ENCODE measurements at places on chromosomes 5 and 9.

DNA sequence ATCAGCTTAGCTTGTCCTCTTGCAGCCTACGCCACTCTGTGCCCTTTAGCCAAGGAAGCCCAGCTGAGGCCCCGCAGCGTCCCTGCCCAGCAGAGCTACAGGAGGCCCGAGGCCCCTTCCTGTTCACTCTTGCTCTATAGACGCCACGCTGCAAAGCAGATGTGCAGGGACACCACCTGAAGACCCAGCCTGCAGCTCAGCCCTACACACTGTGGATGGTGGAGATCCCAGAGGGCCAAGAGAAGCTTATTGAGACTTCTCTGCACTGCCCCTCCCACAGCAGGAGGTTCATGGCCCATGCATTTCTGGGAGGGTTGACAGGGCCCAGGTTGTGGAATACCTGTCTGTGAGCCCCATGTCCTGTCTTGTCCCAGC, 33.6 kb downstream of the IRF1 start:
- DNase-seq: no peak

GRCh38 chr5:91977579-91977978, 594.5 kb upstream of the ARRDC3 start:
- no peak for DNase-seq

DNA sequence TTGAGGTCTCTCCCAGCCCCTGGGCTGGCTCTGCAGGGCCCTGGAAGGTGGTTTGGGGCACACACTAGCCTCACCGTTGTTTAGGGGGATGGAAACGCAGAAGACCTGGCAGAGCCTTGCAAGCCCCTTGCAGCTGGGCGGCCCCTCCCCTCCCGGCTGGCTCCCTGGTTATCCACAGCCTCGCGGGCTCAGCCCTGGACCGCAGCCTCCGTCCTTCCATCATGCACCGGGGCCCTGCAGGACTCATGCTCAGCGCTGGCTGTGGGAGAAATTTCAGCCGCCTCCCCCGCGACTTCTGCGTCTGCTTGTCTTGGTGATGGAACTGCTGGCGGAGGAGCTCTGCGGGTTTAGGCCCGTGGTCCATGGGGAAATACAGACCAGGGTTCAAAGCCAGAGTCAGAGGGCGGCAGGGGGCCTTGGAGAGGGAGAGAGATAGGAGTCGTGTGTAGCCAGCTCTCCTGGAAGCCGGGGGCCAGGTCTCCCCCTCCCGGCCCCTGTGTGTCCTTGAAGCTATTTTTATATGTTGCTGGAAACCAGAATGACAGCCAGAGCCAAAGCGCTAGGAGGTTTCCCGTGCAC, 75.8 kb upstream of the IER5L start:
- DNase-seq: peak; percentile 28

GRCh38 chr9:95940265-95940664, 64.8 kb downstream of the ERCC6L2 start:
- DNase-seq: no peak

DNA sequence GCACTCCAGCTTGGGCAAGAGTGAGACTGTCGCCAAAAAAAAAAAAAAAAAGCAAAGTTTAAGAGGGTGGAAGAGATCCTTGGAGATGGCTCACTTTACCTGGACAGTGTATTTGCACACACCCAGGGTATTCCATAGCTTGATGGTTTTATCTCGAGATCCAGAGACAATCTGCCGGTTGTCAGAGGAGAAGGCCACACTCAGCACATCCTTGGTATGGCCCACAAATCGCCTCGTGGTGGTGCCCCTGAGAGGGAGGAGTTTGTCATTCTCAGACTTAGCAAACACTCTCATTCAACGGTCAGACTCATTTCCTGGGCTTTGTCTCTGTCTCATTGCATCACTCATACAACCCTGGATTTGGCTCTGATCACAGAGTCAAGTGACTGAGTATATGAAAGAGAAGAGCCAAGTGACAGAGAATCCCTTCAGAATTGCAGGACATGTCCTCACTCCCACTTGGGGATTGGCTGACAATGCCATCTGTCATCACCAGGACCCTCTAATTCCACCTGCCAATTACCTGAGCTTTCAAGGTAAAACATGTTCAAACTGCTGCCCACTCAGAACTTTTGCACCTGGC, 2.2 kb downstream of the RACK1 start:
- peak; percentile 77 for DNase-seq

DNA sequence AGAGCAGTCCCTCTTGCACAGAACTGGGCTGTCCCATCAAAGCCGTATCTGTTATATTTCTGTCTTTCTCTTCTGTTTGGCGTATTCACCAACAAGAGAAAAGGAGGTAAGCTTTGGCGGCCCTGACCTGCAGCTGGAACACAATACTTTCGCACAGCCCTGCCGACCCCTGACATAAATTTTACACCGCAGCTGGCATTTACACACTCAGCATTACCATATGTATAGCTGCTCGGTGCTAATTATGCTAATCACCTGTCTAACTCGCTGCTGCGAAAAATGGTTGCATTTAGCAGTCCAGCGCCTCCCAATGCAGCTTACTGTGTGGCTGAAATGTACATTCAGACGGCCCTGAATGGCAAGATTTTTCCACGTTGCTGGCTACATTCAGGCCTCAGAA, 20.8 kb downstream of the PTCH1 start:
- no peak for DNase-seq

DNA sequence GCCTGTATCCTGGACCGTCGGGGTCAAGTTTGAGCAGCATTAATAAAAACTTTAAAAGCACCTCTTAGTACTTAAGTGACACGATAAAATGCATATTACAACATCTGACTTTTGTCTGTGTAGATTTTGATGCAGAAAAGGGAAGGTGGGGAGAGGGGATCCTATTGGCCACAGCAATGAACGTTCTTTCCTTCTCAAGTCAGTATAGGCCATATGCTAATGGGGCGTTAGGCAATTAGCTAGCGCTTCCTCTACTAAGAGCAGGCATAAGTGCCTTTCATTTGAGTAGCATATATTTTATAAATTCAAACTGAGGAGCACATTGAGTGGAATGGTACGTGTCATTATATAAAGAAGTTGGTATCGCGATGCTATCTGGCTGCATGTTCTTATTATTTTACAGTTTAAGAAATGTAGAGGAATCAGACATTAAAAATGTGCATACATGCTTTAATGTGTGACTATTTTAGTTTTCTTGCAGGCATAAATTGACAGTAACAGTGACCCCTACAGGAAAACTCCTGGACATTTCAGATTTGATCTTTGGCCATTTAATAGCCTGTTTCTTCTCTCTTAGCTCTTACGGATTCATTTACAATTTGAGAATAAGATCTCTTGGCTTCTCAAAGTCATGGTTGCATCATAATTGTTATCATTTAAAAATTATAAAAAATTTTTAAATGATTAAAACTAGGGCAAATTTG, 1.1 kb upstream of the GNA14 start:
- DNase-seq: peak; percentile 20

DNA sequence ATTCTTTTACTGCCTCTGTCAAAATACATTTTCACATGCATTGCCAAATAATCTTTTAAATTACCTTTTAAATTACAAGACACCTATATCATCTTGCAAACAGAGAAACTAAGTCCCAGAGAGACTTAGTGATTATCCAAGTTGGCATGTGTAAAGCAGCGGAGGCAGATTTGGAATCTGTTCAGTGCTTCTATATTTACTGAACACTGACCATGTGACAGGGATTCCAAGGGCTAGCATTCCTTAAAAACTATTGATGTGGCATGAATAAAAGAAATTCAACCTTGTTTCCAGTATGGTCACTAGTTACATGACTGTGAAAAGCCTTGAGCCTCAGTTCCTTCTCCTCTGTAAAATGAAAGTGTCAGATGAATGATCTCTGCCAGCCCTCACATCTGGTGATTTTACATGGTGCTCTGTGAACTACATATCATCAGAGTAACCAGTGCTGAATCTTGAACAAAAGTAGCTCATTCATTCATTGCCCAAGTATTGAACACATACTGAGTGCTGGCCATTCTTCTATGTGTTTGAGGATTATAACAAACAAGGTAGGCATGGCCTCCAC, 71.9 kb upstream of the PPP1R2B start:
- DNase-seq: no peak

DNA sequence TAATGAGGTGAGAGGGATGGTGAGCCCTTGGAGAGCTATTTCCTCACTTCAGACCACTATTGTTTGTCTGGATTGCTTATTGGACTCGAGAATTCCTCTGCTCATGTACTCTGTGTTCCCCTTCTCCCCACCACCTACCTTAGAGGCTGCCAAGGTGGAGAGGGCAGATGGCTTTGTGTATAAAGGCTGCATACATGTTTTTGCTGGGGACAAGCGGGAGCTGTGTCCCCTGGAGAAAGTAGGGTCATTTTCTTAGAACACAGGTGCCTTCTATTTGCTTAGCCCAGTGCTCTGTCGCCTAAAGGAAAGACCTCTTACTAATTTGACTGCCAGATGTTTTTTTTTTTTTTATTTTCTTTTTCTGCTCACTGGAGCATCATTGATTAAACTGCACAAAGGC, 29.7 kb downstream of the RASGRF2 start:
- DNase-seq: no peak

DNA sequence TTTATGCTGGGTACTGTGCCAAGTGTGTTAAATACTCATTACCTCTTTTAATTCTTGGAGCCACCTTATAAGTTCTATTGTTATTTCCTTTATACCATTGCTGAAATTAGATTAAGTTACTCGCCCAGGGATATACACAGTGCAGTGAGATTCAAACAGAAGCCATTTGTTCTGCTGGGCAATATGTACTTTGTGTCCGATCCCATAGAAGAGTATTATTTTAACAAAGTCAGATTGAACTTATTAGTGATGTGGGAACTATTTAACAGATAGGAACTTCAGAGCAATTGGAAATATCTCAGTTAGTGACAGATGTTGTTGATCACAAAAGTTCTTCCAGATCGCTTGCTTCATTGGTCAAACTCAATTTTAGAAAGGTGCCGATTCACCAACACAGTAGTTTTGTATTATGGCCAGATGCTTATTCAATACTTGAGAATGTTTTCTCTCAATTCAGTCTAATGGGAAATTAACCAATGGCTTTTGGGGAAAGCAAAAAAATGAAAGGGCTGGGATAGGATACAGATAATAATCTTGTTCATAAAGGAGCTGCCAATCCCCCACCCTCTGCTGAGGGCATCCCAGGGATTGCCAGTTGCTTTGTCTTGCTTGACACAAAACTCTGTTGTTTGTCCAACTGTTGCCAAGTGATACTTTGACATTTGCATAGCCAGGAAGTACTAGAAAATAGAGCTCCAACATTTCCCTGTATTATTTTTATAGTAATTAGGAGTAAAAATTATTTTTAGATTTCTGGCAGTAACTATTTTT, 94.8 kb upstream of the SEMA6A start:
- no peak for DNase-seq

DNA sequence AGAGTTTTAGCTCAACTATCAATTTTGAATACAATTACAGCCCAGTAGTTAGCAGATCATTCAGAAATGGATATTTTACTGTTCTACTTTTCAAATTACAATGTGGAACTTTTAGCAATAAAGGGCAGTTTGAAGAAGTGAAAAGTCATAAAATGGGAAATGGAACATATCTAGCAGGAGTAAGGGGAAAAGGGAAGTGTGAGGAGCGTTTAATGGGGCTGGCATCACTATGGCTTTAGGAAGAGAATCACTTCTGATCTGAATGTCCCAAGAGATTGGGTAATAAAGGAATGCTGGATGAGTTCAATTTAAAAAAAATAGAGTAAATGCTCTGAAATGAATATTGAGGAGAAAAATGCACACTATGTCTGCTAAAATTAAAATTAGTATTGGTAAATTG, 77.4 kb downstream of the ATPSCKMT start:
- DNase-seq: no peak

DNA sequence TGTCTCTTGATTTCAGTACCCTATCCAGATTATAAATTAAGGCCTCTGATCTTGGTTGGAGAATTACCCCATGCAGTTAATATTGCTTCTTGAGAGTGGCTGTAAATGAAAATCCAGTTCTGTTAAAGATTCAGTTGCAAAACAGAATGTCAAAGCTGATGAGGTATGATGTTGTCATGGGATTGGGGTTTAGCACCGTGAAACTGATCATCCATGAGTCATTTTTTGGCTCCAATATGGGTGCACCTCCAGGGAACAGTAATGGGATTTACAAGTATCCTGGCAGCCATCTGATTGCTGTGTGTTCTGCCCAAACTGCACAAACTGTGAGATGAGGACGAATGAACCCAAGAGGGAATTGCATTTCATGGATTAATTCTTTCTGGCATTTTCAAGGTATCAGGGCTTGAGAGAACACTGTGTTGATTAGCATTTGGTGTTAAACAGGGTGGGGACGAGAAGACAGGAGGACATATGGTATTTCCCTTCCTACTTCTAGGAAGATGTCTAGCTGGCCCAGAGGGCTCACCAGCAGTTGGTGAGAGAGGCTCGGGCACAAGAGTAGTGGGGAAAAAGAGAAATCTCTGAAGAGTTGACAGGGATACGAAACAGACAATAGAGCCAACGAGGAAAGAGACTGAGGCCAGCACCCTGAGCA, 214.7 kb downstream of the GAS1 start:
- peak; percentile 94 for DNase-seq

DNA sequence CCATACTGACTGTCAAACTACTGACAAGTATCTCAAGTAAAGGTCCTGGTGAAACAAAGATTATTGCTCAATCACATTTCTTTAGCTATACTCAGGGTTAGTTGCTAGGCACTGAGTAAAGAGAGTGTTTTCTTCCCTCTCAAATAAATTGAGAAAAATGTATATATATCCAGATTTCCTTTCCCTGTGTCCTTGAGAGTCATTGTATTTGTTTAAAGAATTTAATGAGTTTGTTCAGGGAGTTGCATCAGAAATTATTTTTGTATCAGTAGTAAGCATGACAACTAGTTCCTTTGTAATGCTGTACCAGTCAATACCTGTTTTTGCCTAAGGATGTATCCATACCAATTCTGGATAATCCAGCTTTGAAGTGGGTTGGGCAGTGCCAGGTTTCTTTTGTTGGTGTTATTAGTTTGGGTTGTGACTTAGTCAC, 3.2 kb upstream of the ANKHD1 start:
- DNase-seq: no peak

GRCh38 chr5:15791274-15791673, 291.3 kb downstream of the FBXL7 start:
- DNase-seq: no peak

DNA sequence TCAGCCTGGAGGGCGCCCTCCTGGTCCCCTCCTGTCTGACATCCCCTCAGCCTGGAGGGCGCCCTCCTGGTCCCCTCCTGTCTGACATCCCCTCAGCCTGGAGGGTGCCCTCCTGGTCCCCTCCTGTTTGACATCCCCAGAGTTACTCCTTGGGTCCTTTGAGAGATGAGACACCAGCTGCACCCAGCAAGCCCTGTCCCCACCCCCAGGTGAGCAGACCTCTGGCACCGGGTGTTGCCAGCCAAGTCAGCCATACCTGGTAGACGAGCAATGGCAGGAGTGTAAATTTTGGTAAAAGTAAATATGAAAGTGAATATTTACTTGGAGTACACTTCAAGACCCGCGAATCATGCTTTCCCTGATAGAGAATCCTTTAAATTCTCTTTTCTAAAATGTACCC, 25.4 kb downstream of the EXOC3 start:
- no peak for DNase-seq

Data from fibroblast of skin of abdomen (primary cell).